IMR-90 (cell line): ENCODE measurements at places on chromosomes 11 and 22.

- DNase-seq = no peak
Observed at GRCh38 chr11:9132203-9132878, 40.9 kb upstream of the SCUBE2 start.

DNA sequence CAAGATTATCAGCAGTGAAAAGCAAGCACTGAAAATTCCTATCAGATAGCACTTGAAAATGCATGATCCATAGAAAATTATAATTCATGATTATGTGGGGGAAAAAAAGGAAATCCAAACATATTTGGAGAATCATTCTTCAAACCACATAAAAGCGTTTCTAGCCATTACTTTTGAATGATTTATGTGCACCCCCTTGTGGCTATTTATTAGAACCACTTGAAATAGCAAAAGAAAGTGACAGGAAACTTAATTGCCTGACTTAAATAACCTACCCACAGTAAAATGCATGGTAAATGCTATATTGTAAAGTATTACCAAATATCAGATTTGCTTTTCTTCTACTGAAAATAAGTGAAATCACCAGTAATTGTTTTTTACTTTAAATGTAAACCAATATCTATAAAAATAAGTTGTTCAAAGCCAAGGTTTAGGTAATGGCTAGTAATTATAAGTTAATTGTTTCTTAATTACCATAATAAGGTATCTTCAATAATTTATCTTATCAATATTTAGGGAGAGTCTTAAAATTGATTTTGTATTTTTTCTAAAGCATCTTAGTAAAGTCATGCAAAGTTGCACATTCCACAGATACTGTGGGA lies 168.5 kb downstream of the ARHGAP42 start:
- peak; percentile 68 for DNase-seq

- no peak for DNase-seq
Observed at GRCh38 chr11:66420671-66421476, at the start of gene NPAS4. NPAS4 (plus strand) TSS chr11:66421035; CDS start chr11:66421180, 145 bp downstream.

DNA sequence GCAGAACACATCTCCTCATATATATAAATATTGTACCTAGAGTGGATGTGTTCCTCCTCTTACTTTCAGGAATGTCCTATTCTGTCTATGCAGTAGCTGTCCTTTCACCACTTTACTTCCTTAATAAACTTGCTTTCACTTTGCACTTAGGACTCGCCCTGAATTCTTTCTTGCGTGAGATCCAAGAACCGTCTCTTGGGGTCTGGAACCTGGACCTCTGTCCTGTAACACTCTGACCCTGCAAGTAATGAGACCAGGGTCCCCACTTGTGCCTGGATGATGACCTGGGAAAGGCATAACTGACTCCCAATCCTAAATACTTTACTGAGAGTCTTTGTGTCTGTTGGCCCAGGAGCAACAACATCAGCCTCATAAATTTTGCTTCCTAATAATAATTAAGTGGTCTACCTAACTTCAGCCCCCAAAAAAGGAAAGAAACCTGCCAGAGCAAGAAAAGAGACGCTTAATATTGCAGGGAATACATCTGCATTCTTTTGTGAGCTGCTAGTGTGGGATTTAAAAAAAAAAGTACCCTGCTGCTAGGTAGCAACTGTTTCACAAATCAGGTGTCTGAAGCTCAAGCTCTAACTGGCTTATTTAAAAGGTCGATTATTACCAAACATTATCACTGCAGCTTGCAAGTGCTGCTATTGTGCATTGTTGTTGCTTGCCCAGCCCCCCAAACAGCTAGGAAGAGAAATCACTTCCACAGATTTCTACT lies 69.3 kb downstream of the FAM168A start:
- DNase-seq = no peak

GRCh38 chr11:3617990-3618389 lies 23.8 kb downstream of the ART5 start:
- DNase-seq = no peak

- DNase-seq = peak; percentile 35
Observed at GRCh38 chr22:46576556-46577367, 39.3 kb upstream of the CELSR1 start.

- DNase-seq = no peak
Observed at GRCh38 chr11:94330789-94331188, 26.4 kb downstream of the IZUMO1R start.

GRCh38 chr11:67381244-67381972 lies 8.0 kb upstream of the CLCF1 start:
- DNase-seq = no peak

- DNase-seq = no peak
Observed at GRCh38 chr11:134906356-134906955, 494.4 kb upstream of the B3GAT1 start.

- DNase-seq = peak; percentile 29
Observed at GRCh38 chr22:46086577-46087335, 63.6 kb upstream of the PPARA start.

GRCh38 chr11:114031967-114032320 lies 27.6 kb upstream of the ZBTB16 start:
- DNase-seq = no peak

DNA sequence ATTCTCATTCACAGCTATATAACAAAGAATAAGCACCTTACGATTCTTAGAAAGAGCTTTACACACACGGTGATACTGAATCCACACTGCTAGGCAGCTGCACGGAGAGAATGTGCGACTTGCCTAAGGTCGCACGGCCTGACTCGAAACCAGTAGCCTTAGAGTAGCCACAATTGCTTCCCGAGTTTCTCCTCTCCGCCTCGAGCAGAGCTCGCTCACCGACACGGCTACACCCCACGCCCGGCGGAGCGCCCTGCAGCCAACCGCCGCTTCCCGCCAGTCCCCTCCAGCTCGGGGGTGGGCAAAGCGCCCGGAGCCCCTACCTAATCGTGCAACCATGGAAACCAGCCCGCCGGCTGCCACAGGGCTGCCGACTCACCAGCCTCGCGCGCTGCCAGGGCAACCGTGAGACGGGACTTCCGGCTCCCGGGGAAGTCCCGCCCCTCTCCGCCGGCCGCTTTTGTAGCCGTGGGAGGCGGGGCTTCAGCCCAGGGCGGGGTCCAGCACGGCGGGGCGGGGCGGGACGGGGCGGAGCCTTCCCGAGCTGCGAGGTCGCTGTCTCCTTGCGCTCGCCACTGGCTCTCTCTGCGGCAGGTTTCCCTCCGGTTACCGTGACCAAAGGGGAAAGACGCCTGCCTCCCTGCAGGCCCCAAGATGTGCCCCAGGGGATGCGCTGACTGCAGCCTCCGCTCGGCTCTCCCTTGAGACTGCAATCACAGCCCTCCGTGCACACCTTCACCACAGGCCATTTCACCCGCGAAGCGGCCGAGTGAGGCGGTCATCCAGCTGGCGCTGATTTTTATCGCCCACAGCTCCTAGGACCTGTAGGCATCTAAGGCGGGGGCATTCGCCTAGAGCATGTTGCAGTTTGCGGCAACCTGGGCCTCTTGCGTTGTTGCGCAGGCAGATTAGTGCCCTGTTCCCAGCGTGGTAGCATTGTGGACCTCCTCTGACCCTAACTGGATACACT lies 1.1 kb downstream of the BSCL2 start:
- DNase-seq = peak; percentile 91

DNA sequence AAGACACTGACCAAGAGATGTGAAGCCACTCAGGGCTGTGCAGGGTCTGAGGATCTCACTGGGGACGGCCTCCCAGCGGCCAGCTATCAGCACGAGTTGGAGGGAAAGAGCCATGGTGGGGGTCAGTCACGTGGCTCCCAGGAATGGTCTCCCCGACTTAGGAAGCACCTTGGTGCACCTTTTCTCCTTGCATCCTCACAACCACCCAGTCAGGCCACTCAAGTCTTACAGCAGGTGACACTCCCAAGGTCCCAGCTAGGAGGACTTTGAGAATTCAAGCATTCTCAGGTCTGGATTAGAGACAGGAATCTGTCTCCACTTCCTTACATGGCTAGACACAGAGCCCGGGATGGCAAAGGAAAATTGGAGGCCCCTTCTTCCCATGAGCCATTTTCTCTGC lies 2.7 kb downstream of the RNASEH2C start:
- DNase-seq = no peak

DNA sequence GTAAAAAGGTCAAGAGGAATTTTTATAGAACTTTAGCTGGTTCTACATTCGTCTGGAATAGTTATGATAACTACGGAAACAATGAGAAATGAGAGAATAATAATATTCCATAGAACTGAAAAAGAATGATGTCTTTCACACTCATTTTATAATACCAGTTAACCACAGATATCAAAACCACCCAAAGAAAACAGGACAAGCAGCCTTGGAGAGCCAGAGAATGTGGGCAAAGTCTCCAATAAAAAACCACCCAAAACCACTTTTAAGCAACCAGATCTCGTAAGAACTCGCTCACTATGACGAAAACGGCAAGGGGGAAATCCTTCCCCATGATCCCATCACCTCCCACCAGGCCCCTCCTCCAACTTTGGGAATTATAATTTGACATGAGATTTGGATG lies 60.8 kb downstream of the ARHGAP32 start:
- DNase-seq = no peak

GRCh38 chr22:50600538-50600937 lies at the start of gene MAPK8IP2:
MAPK8IP2 (plus strand) TSS chr22:50600793; CDS start chr22:50600819, 26 bp downstream.
- DNase-seq = no peak

DNA sequence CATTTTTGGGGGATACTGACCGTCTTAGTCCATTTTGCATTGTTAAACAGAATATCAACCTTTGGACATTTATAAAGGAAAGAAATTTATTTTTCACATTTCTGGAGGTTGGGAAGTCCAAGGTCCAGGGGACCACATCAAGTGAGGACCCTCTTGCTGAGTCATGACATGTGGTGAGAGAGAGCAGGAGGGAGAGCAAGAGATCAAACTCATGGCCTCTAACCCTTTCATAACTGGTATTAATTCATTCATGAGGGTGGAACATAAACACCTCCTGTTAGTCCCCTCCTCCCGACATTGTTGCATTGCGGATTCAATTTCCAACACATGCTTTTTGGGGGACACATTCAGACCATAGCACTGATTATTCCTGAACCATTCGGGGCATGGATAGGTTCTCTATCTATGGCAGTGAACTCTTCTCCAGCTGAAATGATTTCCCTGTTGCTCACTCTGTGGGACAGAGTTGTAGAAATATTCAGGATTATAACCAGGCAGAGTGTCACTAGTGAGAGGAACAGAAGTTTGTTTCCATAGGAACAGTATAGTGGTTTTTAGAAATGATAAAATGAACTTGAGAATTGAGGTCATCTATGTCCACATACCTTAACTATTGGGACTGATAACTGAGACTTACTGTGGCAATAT lies 88.2 kb upstream of the OR9Q1 start:
- no peak for DNase-seq

GRCh38 chr11:69638941-69639681 lies 1.8 kb upstream of the CCND1 start:
- DNase-seq = peak; percentile 97

GRCh38 chr11:103970701-103971249 lies 65.7 kb upstream of the DDI1 start:
- DNase-seq = no peak

GRCh38 chr22:22348127-22348814 lies 103.7 kb downstream of the VPREB1 start:
- no peak for DNase-seq

DNA sequence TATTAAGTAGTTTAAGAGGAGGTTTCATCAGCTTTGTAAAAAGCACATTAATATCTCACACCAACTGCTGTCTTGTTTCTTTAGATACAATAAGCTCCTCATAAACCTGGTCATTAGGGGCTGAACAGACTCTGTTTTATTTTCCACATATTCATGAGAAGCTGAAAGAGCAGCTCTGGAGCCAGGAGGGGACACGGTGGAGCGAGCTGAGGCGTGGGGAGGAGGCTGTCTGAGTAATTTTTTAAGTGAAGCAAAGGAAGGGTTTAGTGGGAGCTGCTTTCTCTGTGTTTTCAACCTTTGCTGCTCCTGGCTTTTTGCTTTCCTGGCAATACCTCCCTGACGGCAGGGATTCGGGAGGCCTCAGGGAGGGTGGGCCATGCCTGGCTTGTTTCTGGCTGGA lies 67.0 kb upstream of the EIF3D start:
- no peak for DNase-seq

DNA sequence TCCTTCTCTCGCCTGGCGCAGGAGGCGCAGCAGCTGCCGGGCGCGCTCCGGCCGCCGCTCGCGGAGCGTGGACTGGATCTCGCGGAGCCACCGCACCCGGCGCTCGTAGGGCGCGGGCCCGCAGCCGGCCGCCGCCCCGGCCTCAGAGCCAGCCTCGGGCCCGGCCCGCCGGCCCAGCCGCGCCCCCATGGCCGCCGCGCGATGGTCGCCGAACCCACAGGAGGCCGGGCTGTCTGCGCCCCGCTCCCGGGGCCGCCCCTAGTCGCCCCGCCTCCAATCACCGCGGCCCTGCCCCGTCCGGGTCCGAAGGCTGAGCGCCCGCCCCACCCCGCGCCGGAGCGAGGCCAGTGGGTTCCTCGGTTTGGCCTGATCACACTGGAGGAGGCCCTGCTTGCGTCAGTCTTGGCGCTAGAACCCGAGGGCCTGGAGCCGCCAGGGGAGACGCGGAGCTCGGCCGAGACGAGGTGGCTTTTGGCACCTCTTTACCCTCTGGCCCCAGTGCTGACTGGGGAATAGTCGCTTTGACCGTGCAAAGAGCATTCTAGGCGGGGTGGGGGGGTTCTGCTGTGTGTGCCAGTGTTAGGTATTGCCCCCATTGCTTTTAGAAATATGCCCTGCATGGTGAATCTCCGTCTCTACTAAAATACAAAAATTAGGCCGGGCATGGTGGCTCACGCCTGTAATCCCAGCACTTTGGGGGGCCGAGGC lies at the start of gene LRRC75B:
LRRC75B (minus strand) TSS at position 223 of the 708 bp plus-strand sequence; CDS start at position 189, 34 bp downstream.
- DNase-seq = peak; percentile 85

DNA sequence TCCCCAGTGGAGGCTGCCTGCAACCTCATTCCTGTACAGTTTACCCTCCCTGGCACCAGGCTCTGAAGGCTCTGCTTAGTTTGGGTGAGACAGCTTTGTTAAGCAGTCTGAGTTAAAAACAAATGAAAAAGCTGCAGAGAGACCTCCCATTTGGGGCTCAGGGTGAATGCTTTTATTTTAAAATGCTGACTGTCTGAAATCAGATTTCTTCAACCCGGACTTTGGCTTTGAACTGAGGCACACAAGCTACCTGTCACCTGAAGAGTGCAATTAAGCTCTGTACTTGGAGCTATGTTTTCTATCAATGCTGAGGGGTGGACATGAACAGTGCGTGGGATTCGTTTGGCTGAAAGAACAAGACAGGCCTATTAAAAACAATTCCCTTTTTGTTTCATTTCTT lies 217.5 kb upstream of the SORL1-AS1 start:
- DNase-seq = no peak
